ENCODE measurements at places on chromosomes 6 and 20. TPM values are rescaled to one million over a fixed set of nuclear protein-coding genes. Genes with fewer than 3 reads are reported as not detected.

- no peaks in the 10 kb centered on the region for H3K36me3 ChIP-seq
- H3K27ac ChIP-seq: no peak overlapping the region
- H3K4me1 ChIP-seq: peaks cover 37% of the 10 kb centered on the region
- no peaks in the 10 kb centered on the region for H3K27me3 ChIP-seq
These were observed 44.1 kb downstream of the STK4 start for GRCh38 chr20:45010399-45010828.

Gene RALGAPB
- 69.1 TPM for total RNA-seq

Gene DNAH8
- not detected for total RNA-seq

- H3K36me3 ChIP-seq: no peaks in the 10 kb centered on the region
- no peak overlapping the region for H3K27ac ChIP-seq
- H3K4me3 ChIP-seq: no peak overlapping the region
- H3K4me1 ChIP-seq: no peaks in the 10 kb centered on the region
- H3K27me3 ChIP-seq: no peaks in the 10 kb centered on the region
These were observed 327.3 kb upstream of the NOX3 start for GRCh38 chr6:155782739-155783459.

- no peak for DNase-seq
- peak overlapping the region; percentile 2 for H3K27ac ChIP-seq
- H3K27me3 ChIP-seq: no peaks in the 10 kb centered on the region
- H3K4me3 ChIP-seq: no peak overlapping the region
- H3K4me1 ChIP-seq: peaks cover 11% of the 10 kb centered on the region
- peaks cover 1% of the 10 kb centered on the region for H3K36me3 ChIP-seq
These were observed 27.2 kb upstream of the TULP4 start for GRCh38 chr6:158284876-158285655.

Gene ULBP1
- total RNA-seq: 5.4 TPM

Gene GRM4
- total RNA-seq: not detected

DNA sequence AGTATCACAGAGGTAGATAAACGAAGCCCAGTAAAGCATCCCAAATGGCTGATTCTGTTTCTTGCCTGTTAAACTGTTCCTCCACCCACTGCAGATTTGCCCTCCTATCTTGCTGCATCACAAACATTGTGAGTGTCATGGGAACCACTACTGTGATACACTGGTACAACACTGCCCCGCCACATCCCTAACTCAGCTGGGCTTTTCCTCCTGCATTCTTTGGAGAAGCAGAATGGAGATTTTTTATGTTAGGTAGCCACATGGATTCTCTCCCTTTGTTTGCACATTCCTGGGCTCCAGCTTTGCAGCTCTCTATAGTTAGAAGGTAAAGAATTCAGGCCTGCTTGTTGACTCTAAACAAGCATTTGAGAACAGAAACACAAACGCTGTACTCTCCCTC, 234.1 kb downstream of the TMEM242 start:
- H3K27ac ChIP-seq: peak overlapping the region; percentile 77
- H3K36me3 ChIP-seq: no peaks in the 10 kb centered on the region
- H3K27me3 ChIP-seq: no peaks in the 10 kb centered on the region
- no peak overlapping the region for H3K4me3 ChIP-seq
